ENCODE measurements at places on chromosomes 16 and 17.

DNA sequence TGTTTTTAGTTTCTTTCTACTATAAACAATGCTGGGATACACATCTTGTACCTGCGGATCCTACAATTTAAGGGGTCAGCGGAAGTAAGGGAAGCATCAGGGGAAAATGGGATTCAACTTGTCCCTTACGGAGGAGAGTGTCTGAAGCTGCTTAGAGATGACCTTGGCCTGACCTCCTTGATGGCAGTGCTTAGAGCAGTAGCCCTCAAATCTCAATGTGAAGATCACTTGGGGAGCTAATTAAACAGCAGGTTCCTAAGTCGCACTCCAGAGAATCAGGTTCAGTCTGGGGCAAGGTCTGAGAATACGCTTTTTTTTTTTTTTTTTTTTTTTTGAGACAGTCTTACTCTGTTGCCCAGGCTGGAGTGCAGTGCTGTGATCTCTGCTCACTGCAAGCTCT lies 9.6 kb upstream of the METTL16 start:
- no peak for DNase-seq

- DNase-seq, result no peak
Measured at GRCh38 chr17:10046786-10047785, 142.0 kb upstream of the RCVRN start.

DNA sequence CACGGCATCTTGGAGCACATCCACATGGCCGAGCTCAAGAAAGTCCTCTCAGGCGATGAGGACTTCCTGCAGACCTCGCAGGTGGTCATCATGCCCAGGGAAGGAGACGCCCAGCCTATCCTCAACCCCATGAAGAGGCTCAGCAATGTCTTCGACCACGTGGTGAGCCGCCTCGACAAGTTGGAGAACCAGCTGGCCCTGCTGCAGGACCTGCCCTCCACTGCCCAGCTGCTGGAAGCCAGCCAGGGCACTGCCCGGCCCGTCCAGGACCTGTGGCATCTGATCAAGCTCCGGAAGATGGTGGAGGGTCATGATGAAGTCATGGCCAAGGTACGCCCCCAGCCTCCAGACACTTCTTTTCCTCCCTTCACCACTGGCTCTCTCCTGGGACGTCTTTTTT lies 440 bp downstream of the C16orf96 start:
- DNase-seq, result no peak

- DNase-seq, result no peak
Measured at GRCh38 chr16:19644877-19645276, 73.2 kb downstream of the KNOP1 start.

- no peak for DNase-seq
Measured at GRCh38 chr17:81336296-81336929, 41.3 kb upstream of the SLC38A10 start.

DNA sequence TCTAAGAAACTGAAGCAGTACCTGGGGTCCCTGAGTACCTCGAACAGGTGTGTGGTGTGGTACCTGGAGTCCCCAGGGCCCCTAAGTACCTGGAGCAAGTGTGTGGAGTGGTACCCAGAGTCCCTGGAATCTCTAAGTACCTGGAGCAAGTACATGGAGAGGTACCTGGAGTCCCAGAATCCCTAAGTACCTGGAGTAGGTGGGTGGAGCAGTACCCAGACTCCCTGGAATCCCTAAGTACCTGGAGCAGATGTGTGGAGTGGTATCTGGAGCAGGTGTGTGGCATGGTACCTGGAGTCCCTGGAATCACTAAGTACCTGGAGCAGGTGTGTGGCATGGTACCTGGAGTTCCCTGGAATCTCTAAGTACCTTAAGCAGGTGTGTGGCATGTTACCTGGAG lies 22.5 kb upstream of the MED9 start:
- no peak for DNase-seq

Data from WTC11 (cell line).